Left kidney (tissue), 8 donors: ENCODE measurements at places on chromosomes 11 and 22. TPM values are rescaled to one million over a fixed set of nuclear protein-coding genes. Genes with fewer than 3 reads are reported as not detected.

HTR3A gene
- not detected for polyA plus RNA-seq

SCGB1D2 gene
- 0.80 TPM for polyA plus RNA-seq

VWA5A gene
- polyA plus RNA-seq = 13.7 TPM

HEPHL1 gene
- 0.33 TPM for polyA plus RNA-seq

CALCA gene
- 12.3 TPM for polyA plus RNA-seq

TUB gene
- polyA plus RNA-seq = 27.2 TPM

EFCAB6 gene
- 6.5 TPM for polyA plus RNA-seq

BTG4 gene
- not detected for polyA plus RNA-seq

OR52I2 gene
- polyA plus RNA-seq = 0.03 TPM

TMEM191B gene
- 0.50 TPM for polyA plus RNA-seq

DNA sequence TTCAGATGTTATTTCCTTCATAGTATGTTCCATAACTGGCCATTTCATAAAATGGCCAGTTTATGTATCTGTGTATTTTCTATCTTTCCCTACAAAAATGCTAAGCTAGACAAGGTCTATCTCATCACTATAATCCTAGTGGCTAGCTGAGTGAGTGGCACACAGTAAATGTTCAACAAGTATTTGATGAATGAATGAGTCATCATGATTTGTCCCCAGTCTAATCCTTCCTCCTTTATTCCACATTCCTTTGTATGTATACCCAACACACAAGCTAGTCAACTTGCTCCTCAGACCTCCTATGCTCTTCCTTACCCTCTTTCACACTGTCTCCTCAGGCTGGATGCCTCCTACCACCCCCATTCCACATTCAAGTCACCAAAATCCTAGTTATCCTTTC is 12.5 kb downstream of the APLNR start:
- DNase-seq = no peak

GRCh38 chr11:93662175-93662570 is 691 bp downstream of the CEP295 start:
- DNase-seq = no peak

DNA sequence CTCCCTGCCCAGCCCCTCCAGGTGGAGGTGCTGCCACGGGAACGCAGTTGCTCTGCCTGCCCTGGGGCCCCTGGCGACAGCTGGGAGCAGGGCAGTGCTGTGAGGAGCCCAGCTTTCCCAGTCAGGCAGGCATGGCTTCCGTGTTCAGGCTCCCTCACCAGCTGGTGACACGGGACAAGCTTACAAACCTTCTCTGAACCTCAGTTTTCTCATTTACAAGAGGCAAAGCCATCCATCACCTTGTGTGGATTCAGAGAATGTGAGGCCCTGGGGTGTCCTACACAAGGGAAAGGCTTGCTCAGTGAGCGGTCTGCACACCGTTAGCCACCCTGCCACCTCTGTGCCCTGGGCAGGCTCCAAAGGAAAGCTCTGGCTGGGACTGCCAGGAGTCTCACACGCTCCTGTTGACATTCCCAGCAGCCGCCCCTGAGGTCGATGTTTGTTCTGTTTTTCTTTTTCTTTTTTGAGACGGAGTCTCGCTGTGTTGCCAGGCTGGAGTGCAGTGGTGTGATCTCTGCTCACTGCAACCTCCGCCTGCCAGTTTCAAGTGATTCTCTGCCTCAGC is 23.5 kb downstream of the SUN2 start:
- DNase-seq = no peak

DNA sequence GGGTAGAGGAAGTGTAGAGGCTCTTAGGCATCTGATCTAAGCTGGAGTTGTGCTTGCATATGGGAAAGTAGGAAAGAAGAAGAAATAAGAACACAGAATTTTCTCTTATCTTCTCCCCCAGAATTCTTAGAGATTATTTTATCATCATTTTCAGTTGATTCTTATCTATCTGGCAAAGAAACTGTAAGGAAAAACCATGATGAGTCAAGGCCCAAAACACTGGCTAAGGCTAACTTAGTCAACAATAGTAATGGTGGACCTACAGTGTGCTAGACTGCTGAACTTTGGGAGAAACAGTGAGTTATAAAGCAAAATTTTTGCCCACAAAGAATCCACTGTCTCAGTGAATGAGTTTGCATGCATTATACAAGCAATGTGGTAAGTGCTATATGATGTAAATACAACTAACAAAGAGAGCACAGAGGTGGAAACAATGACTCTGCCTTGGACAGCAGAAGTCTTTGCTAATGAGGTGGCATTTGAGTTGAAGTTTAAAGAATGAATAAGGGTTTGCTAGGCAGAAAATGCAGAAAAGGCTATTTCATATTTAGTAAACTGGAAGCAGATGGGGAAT is 344.5 kb upstream of the PLET1 start:
- DNase-seq = no peak

GRCh38 chr11:75450826-75451821 is 18.1 kb upstream of the KLHL35 start:
- DNase-seq = no peak

DNA sequence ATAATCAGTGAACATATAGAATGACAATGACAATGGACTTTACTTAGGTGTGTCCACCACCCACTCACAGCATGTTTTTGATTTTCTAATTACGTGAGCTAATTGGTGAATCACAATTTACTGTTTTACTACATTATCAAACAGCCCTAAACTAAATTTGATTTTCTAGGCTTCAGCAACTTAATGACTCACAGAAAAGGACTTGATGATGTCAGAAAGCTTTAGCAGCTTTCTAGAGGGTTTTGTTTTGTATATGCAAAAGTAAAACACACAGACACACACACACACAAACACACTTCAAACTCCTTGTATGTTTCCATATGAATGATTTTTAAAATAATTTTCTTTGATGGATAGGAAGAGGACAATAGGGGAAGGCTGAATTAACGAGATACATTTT is 878.6 kb upstream of the CCDC90B start:
- no peak for DNase-seq

DNA sequence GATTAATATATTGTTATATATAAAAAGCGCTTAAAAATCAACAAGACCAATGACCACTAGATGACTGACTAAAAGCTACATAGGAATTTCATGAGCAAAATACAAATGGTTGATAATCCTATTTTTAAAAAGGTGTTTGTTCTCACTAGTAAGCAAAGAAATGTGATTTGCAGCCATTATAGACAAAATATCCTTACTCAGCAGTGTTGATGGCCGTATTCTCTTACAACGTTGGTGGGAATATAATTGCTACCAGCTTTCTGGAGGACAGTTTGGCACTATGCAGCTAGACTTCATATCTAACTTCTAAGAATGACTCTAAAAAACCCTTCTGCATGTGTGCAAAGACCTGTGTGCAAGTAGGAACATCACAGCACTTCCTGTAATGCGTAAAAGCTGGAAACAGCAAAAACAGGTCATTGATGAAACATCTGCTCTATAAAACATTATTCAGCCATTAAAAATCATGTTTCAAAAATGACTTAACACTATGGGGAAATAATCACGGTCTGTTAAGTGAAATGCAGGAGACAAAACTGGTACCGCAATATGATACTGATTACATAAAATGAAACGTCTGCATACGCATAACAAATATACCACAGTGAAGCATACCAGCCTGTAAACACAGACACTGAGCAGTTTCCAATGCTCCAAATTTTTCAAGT is 70.1 kb upstream of the LINC01488 start:
- no peak for DNase-seq

DNA sequence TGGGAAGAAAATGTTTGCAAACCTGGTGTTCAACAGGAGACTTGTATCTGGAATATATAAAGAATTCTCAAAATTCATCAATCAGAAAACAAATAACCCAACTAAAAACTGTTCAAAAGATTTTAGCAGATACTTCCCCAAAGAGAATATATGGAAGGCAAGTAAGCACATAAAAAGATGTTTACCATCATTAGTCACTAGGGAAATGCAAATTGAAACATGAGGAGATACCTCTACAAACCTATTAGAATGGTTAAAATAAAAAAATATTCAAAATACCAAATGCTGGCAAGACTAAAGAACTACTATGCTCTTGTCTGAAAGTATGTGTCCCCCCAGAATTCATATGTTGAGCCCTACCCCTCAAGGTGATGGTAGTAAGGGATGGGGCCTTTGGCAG is 8.6 kb downstream of the EXPH5 start:
- no peak for DNase-seq

- DNase-seq = no peak
Measured at GRCh38 chr22:39384750-39385480, 14.7 kb upstream of the TAB1 start.

GRCh38 chr11:69500285-69501120 is 19.0 kb downstream of the LINC01488 start:
- no peak for DNase-seq

DNA sequence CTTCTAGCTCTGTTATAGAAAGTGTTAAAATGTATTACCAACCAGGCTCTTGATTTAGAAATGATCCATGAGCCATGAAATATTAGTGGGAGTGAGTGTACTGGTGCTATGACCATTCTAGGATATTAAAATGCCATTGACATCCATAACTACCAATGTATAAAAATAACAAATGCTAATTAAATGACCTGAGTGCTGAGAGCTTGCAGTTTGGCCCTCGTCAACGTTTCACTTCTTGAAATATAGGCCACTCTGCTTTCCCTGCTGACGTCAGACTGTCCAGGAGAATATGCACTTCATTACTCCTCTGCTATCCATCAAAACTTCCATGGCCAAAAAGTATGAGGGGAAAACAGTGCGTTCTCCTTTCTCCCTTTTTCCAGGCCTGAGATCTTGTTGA is 563.1 kb downstream of the METTL15 start:
- no peak for DNase-seq

DNA sequence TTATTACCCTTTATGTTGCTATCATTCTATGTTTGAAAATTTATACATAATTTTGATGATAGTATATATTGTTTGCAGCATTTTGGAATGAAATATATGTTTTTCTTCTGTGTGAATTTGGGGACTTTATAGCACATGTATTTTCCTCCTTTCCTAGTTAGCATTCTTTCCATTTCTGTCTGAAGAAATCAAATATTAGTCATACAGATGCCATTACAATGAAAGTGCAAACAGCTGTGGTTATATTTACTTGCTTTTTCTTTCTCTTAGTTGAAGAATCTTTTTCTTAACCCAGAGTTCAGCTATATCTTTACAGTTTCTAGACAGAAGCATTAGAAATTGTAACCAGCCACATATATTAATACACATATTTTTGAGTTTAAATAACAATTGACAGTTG is 753.1 kb upstream of the ARHGAP42 start:
- no peak for DNase-seq

GRCh38 chr11:69914286-69915150 is 95.3 kb upstream of the FGF3 start:
- no peak for DNase-seq

GRCh38 chr11:17510507-17511206 is 33.6 kb downstream of the USH1C start:
- no peak for DNase-seq

GRCh38 chr11:12289667-12290476 is 87.5 kb upstream of the PARVA start:
- no peak for DNase-seq

- DNase-seq = no peak
Measured at GRCh38 chr11:65236194-65237059, 25.3 kb upstream of the POLA2 start.
